ENCODE measurements at places on chromosomes 2 and 18.

DNA sequence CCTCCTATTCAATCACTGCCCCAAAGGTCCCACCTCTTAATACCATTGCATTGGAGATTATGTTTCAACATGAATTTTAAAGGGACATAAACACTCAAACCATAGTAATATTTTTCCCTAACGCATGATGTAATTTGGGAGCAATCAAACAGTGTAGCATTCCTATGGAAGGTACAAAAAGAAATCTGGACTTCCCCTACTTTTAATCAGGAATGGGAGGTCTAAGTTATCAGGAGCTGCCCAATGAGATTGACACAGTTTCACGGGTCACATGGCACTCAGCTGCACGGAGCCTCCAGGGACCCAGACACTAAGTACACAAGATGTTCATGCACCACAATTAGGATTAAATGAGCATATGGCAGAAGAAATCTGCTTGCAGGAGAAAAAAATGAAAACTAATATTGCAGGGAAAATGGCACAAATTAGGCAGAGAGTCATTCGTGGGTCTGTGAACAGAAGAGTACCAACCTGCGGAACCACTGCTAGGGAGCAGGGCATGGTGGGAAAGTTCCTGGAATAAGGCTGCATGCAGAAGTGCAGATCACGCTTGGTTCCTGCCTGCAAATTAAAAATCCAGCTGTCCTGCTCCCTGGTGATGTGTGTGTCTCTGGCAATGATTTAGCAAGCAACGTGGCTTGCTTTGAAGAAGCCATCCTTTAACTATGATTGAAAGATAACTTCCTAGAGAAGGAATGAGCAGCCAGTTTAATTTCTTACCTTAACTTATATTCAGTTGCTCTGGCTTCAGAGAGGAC lies 326.6 kb upstream of the ID2 start:
- DNase-seq = peak; percentile 72

DNA sequence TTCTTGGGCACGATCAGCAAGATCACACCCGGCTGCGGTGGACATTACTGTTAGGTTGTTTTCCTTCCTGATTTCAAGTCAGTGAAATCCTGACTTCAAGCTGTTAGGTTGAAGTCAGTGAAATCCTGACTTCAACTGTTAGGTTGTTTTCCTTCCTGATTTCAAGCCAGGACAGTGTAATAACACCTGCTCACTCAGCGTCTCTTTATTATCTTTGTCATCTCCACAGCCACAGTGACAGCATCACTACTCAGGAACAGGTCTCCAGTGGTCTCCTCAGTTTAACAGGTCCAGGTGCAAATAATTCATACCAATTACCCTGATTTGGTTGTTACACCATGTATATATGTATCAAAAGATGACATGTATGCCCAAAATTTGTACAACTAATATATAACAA lies 208.1 kb upstream of the REG3G start:
- no peak for DNase-seq

GRCh38 chr2:47223980-47224379 lies 68.9 kb upstream of the STPG4 start:
- DNase-seq = no peak

DNA sequence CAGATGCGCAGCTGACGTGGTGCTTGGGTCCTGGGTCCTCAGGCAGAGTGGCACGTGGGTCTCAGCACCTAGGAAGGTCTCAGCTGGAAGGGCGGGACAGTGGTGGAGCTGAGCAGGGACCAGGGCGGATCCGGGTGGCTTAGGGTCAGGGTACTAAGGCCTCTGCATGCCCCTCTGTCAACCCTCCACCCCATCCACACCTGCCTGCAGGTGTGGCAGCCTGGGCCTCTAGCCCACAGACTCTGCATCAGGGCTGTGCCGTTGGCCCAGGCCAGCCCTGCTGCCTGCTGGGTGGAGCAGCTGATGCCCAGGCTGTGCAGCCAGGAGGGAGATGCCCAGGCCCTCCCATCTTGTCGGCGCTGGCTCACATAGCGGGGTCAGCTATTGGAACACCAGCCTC lies 24.6 kb upstream of the OTOS start:
- DNase-seq = no peak

- no peak for DNase-seq
Observed at GRCh38 chr2:83602753-83603152, 856.3 kb downstream of the SUCLG1 start.

GRCh38 chr2:158693476-158693875 lies 101.6 kb upstream of the DAPL1 start:
- no peak for DNase-seq

GRCh38 chr2:183519371-183520056 lies 395.3 kb downstream of the NUP35 start:
- DNase-seq = peak; percentile 40

DNA sequence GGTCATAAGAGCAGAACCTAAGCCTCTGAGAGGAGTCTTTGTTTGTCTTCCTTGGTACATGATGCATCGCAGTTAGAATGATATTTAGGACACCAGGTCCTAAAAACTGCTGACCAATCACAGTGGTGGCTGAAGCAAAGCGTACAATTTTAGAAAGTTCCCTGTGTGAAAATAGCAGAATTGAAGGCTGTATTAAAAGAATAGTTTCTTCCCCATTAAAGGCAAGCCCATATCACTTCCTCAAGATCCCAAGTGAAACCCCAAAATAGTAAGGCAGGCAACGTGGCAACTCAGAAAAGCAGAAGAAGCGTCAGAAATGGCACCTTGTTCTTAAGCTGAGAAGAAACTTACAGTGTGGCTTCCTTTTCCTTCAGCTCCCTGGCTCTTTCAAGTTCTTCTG lies 154.8 kb upstream of the PGAP1 start:
- no peak for DNase-seq

DNA sequence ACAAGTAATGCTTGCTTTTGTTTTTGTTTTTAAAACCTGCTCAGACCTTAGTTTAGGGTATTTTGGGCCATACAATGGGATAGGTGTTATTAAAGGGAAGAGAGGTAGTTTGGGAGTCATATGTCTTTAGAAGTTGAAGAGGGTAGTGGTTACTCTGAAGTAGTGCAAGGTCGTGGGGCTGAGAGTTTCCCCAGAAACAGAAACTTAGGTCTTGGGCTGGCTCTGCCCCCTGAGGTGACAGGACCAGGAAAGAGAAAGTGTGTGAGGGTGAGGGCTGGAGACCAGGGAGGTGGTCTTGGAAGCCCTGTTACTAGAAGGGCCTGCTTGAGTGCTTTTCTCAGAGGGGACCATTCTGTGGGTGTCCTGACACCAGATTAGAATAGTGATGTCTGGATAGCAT lies 500.5 kb upstream of the SPHKAP start:
- DNase-seq = no peak

DNA sequence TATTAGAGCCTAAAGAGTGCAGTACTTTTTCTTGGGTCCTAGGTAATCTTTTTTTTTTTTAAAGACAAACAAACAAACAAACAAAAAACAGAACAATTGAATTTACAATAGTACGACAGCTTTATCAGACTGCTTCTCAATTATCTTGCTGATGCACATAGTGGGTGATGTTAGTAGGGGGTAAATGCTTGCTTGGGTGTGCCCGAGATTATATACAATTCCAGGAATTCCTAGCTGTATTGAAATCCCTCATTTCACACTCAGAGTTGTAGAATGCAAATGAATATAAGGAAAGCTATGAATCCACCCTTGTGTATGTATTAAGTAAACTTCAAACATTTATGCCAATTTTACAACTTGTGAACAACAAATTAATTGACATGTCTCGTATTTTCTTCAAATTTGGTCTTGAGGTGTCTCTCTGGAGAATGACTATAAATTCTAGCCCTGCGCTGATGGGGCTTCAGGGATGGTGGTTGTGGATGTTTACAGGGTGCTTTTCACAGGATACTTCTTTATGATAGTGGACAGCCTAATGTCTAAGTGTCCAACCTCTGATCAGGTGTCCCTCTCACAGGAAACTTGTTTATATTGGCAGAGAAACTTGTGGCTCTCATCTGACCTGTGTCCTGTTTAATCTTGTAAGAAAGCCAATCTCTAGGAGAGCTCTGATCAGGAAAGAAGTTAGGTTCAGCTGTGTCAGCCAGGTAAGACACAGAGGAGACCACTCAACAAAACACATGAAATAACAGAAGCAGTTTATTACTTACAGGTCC lies 61.9 kb upstream of the SLC39A10 start:
- no peak for DNase-seq

DNA sequence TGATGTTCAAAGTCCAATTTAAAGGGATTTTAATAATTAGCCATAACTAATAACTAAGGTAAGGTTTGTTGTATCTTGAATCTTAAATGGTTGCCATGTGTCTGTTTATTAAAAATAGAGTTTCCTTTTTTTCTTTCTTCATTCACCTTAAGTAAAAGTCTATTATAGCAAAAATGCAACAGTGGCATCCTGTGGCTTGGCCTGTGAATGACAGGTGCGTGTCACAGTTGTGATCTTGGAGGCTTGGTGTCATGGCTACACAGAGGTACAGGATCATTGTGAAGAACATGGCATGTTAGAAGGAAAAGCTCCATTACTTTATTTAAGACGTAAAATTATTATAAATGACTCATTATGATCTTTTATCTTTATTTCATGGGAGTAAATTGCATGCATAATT lies 246.1 kb downstream of the BCL2 start:
- DNase-seq = peak; percentile 18

- no peak for DNase-seq
Observed at GRCh38 chr18:34467058-34467457, 242.3 kb upstream of the NOL4 start.

DNA sequence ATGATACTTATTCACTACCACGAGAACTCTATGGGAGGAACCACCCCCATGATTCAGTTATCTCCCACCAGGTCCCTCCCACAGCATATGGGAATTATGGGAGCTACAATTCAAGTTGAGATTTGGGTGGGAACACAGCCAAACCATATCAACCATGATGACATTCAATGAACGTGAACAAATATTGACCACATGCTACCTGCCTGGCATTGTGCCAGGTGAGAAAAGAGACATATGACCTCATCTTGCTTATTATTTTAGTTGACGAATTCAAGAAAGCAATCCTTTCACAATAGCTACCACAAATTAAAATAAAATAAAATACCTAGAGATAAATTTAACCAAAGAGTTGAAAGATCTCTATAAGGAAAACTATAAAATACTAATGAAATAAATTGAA lies 286.5 kb upstream of the CRIM1 start:
- DNase-seq = peak; percentile 48

- DNase-seq = no peak
Observed at GRCh38 chr18:48931680-48932461, 18.9 kb downstream of the SMAD7 start.

DNA sequence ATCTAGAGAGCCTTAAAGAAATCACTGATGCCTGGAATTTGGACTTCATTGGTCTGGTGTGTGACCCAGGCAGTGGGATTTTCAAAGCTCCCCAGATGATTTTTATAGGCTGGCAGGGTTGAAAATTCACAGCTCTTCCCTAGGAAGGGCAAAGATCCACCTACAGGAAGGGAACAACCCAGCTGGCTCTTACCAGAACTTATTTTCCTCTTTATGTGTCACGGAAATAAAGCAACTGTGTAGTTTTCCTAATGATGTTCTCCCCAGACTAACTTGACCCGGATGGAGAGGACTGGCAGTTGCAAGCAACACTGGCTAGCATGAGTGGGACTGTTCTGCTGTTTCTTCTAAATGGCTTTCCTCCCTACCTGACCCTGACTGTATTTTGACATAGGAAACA lies 235.6 kb downstream of the ALPK2 start:
- no peak for DNase-seq

GRCh38 chr2:40367652-40368051 lies 84.2 kb downstream of the SLC8A1 start:
- no peak for DNase-seq

DNA sequence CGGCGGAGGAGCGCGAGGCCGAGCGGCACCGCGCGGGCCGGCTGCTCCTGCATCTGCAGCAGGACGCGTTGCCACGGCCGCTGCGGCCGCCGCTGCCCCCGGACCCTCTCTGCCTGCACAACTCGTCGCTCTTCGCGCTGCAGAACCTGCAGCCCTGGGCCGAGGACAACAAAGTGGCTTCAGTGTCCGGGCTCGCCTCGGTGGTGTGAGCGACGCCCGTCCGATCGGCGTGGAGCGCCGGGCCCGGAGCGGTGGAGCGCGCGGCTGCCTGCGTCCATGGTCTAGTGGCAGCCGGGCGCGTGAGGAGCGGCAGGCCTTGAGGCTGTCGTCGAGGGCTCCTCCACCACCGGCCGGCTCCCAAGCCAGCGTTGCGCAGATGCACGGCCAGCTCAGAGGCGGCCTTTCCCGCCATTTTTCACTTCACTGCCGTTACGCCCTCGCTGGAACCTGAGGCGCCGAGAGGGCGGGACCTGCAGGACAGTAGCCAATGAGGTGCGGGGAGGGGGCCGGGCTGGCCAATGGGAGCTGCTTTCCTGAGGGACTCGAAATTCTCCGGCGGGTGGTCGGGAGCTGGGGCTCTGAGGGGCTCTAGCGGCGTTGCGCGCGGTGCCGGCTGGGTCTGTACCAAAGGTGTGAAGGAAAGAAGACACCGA lies 1.9 kb downstream of the TLX2 start:
- DNase-seq = no peak

- DNase-seq = peak; percentile 40
Observed at GRCh38 chr2:154696369-154696768, 2.1 kb upstream of the KCNJ3 start.

GRCh38 chr2:187985923-187986322 lies 305.8 kb upstream of the GULP1 start:
- no peak for DNase-seq

GRCh38 chr2:44291281-44292248 lies 16.3 kb downstream of the SLC3A1 start:
- peak; percentile 58 for DNase-seq

All from NCI-H69 (cell line).